Amniotic epithelial cell (primary cell): ENCODE measurements at places on chromosomes 4 and X.

GRCh38 chr4:68344049-68344448 lies 5.8 kb downstream of the YTHDC1 start:
- no peak for DNase-seq

GRCh38 chrX:66680451-66680850 lies 41.6 kb upstream of the EDA2R start:
- no peak for DNase-seq

GRCh38 chr4:26342328-26343037 lies 21.7 kb downstream of the RBPJ start:
- peak; percentile 95 for DNase-seq

DNA sequence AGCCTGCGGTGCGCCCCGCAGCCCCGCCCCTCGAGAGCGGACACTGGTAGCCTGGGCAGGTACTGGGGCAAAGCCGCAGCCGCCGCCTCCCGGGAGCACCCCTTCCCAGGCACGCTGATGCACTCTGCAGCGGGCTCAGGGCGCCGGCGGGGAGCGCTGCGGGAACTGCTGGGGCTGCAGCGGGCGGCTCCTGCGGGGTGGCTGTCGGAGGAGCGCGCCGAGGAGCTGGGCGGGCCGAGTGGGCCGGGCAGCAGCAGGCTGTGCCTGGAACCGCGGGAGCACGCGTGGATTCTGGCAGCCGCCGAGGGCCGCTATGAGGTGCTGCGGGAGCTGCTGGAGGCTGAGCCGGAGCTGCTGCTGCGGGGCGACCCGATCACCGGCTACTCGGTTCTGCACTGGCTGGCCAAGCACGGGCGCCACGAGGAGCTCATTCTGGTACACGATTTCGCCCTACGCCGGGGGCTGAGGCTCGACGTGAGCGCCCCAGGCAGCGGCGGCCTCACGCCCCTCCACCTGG lies 401 bp downstream of the SOWAHD start:
- no peak for DNase-seq

GRCh38 chrX:19368576-19368975 lies 24.8 kb downstream of the PDHA1 start:
- DNase-seq: no peak

DNA sequence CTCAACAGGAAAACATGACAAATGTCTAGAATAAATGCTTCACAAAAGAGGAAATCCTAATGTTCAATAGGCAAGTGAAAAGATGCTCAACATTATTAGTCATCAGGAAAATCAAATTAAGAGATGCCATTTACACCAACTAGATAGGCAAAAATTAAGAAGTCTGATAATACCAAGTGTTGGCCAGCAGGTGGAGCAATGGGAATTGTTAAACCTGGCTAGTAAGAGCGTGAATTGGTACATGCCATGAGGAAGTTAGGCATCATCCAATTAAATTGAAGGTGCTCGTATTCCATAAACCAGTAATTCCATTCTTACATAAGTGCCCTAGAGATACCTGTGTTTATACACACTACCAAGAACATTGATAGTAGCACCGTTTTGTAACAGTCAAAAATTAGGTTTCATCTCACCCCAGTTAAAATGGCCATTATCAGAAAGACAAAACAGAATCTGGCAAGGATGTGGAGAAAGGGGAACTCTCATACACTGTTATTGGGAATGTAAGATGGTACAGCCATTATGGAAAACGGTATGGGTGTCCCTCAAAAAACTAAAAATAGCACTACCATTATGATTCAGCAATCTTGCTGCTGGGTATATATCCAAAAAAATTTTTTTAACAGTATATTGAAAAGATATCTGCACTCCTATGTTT lies 14.0 kb upstream of the ZCCHC18 start:
- DNase-seq: peak; percentile 71

GRCh38 chr4:126427853-126428252 lies 1113.1 kb downstream of the FAT4 start:
- no peak for DNase-seq

- DNase-seq: no peak
These were observed 5.8 kb upstream of the EBP start for GRCh38 chrX:48515842-48516241.

DNA sequence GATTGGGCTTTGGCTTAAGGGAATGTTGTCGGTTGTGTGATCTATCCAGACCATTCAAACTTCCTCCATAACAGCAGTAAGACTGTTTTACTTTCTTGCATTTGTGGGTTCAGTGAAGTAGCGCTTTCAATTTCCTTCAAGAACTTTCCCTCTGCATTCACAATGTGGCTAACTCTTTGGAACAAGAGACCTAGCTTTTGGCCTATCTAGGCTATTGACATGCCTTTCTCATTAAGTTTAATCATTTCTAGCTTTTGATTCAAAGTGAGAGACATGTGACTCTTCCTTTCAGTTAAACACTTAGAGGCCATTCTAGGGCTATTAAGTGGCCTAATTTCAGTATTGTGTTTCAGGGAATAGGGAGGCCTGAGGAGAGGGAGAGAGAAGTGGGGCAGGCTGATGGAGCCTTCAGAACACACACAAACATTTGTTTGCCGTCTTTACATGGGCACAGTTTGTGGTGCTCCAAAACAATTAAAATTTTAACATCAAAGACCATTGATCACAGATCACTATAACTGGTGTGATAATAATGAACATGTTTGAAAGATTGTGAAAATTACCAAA lies 34.1 kb downstream of the ADH5 start:
- DNase-seq: no peak

DNA sequence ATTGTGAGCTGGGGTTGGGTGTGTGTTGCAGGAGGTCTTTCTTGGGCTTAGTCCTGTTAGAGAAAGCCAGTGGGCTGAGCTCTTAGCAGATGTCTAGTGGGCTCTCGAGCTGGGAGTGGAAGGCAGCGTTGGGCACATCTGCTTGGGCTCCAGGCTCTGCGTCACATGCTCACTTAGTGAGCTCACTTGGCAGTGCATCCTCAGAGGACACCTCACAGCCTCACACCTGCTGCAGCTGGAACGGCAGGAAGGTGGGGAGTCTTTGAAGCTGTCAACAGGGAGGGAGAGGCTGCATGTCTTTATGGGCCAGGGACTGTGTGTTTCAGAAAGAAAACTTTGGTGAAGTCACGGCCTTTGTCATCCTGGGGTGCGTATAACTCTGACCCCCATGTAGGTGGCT lies 82.2 kb downstream of the PSAPL1 start:
- no peak for DNase-seq

GRCh38 chrX:107683931-107684330 lies 55.6 kb downstream of the PRPS1 start:
- DNase-seq: no peak

GRCh38 chrX:150446151-150446550 lies 83.0 kb downstream of the MAMLD1 start:
- no peak for DNase-seq

DNA sequence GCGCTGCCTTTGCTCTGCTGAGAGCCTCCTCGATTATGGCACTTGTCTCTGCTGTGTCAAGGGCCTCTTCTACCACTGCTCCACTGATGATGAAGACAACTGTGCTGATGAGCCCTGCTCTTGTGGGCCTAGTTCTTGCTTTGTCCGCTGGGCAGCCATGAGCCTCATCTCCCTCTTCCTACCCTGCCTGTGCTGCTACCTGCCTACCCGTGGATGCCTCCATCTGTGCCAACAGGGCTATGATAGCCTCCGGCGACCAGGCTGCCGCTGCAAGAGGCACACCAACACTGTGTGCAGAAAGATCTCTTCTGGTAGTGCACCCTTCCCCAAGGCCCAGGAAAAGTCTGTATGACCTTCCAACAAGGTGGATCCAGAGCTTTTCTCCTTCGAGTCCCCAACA lies 106.8 kb upstream of the VAMP7 start:
- DNase-seq: no peak

GRCh38 chrX:3549411-3549911 lies 164.0 kb downstream of the PRKX start:
- no peak for DNase-seq

DNA sequence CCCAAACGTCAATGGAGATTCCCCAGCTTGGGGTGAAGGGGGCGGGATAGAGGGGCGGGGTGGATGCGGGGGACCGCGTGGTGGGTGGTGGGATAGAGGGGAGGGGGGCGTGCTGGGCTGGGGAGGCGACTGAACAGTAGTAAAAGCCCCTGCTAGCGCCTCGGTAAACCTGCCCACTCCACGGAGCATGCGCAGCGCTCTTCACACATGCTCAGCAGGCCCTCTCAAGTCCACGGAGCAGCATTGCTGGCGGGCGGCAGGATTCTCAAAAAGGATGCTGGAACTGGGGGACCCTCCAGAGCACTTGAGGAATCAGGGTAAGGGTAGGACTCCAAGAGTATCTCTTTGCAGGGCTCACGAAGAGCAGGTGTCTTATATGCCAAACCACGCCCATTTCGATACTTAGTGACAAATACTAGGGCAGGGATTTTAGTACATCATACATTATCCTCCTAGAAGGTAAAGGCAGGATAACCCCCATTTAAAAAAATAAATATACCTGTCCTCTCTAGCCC lies 378 bp upstream of the RPS6KA6 start:
- DNase-seq: peak; percentile 52

- no peak for DNase-seq
These were observed 37.2 kb downstream of the CLCN3 start for GRCh38 chr4:169657470-169658107.

- no peak for DNase-seq
These were observed 31.7 kb downstream of the RNF175 start for GRCh38 chr4:153728151-153728550.

- DNase-seq: no peak
These were observed 41.7 kb downstream of the DCUN1D4 start for GRCh38 chr4:51884606-51885005.

GRCh38 chr4:113243312-113243711 lies 193.9 kb downstream of the ANK2 start:
- no peak for DNase-seq

- no peak for DNase-seq
These were observed 255.1 kb upstream of the LDB2 start for GRCh38 chr4:17153572-17153971.

DNA sequence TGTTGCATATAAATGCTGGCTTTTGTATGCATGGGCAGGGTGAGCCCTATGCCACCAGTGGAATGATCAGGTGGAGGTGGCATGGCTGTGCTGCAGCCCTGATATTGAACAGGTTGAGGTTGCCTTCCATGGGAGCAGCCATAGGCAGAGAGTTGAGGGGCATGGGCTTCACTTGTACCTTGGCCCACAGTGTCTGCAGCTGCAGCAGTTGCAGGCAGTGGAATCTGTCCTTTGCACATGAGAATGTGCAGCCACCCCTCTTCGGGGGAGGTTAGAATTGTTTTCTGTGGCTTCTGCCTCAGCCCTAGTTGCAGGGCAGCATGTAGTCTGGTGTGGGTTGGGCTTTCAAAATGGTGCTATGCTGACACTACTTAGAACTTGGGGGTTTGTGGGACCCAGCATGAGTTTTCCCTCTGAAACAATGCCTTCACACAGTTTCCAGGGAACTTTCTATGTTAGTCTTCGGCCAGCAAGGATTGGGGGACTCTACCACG lies 25.4 kb upstream of the VSIG1 start:
- no peak for DNase-seq

DNA sequence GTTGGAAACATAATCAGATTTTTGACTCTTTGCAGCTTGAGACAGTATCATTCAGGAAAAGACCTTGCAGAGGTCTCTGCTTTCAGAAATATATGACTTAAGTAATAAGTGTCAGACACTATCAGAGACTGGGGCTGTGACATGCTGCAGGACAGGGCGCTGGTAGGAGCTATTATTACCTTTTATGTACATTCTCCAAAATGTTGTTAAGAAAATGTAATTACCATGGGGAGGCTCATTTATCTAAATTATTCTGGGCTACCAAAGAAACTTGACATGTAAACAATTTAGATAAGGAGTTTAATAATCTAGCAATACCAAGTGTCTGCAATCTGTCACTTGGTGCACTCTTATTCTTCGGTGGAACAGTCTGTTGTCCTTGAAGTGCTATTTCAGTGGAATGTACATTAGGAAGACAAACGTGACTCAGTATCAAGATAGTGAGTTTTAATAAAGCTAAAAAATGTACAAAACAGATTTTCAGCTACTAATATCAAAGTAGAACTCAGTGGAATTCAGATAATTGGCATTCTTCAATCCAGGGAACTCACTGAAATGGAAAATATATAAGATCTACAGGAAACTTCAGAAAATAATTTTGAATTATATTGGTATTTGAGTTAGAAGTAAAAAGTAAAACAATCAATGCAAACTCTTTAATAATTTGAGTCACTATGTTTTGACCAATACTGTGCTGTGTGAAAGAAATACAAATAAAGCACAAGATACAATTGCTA lies 214.5 kb downstream of the KCNIP4 start:
- peak; percentile 4 for DNase-seq

DNA sequence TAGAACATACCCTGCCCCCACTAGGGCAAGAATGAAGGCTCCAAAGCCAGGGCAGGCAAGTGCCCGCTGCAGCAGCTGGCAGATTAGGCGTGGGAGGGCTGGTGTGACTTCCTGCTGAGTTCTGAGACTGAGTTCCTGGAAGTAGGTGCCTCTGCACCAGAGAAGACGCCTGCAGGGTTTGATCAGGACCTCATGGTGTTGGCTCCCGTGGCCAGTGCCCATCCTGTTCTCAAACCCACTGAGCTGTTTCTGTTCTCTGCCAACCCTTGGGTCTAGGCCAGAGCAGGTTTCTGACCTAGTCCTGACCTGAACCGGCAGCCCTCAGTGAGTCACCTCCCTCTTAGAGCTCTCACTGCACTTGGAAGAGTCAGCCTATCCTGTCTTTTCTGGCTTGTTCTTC lies 220.7 kb downstream of the HS6ST2 start:
- DNase-seq: no peak

DNA sequence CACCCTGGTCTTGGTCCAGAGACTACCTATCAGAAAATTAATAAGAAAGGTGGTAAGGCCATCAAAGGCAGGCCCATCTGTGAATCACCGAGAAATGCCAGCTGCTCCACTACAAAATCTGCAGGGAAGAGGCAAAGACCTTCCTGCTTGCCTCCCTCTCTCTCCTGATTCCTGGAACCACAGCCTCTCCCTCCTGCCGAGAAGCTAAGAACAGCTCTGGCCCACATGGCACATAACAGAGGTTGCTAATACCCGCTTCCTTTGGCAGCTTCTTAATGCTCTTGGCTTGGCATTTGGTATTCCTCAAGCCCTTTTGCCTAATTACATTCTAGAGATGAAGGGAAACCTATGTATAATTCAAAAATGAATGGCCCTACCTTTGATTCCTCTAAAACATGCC lies 32.9 kb downstream of the RAI2 start:
- no peak for DNase-seq

- no peak for DNase-seq
These were observed 797 bp downstream of the TXLNG start for GRCh38 chrX:16786791-16787735.

DNA sequence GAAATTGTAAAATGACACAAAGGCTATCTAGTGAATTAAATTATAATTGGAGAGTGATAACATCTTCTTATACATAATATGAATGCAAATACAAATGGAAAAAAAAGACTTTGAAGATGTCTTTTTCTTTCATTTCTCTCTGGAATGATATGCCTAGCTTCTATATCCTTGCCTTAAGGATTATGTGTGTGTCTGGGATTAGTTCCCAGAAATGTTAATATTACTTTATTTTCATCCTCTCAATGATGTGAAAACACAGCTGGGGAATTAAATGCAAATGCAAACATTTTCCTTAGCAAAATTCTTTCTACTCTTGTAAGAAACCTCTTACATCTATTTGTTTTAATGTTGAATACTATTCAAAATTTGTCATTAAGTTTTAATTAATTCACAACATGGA lies 441.9 kb downstream of the FSTL5 start:
- DNase-seq: no peak
